ENCODE measurements at places on chromosomes 2 and 18. TPM values are rescaled to one million over a fixed set of nuclear protein-coding genes. Genes with fewer than 3 reads are reported as not detected.

DNA sequence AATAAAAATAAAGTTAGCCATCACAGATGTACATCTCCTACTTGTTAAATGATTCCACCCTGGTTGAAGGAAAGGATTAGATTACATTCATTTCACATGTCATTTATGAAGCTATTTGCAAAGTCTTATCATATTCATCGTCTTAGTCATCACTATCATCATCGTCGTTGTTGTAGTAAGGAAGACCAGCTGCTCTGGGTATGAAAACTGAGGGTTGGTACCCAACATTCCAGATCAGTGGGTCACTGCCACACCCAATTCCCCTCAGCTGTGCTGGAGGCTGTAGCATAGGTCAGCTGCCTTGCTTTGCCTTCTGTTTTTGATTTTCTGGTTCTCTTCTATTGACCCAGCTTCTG is 20.9 kb upstream of the CCBE1 start:
- DNase-seq: no peak

The SPEG gene
- 9.4 TPM for polyA plus RNA-seq

DNA sequence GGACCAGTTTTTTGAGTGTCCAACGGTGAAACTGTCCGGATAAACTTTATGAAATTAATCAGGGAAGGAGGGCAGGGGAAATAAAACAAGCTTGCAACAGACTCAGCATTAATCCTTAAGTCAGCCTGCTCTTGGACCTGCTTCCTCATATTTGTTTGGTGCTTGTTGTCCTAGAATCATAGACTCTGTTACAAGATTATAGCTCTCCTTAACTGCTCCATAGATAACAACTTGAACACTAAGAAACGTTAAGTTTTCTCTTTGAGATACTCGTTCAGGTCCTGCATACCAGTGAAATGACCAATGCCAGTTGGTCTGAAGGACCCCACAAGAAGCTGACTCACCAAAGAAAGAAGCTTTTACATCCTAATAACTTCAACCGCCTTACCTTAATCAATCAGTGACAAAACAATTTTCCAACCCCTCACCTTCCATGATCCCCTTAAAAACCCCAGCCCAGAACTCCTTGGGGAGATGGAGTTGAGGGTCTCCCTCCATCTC is 493.2 kb downstream of the PID1 start:
- no peak for DNase-seq

The ANKRD29 gene
- 0.93 TPM for polyA plus RNA-seq

DNA sequence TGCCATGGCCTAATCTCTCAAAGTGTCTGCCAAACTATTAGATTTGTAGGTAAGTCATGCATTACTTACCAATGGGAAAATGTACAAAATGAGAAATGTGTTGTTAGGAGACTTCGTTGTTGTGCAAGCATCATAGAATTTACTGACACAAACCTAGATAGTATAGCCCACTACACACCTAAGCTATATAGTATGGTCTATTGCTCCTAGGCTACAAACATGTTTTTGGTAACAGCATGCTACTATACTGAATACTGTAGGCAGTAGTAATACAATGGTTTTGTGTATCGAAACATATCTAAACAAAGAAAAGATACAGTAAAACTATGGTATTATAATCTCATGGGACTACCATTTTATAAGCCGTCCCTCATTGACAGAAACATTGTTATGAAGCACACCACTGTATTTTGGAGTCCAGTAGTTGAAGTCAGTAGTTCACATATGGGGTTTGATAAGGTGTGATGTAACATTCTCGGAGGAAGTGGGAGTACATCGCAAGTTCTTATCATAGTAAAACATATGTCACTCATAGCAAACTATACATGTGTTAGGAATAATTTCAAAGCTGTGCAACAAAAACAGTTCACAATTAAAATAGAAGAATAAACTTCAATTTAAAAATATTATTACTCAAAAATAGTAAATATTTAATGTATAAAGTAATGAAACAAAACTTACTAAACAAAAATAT is 12.0 kb upstream of the GTF2A1L start:
- DNase-seq: no peak

DNA sequence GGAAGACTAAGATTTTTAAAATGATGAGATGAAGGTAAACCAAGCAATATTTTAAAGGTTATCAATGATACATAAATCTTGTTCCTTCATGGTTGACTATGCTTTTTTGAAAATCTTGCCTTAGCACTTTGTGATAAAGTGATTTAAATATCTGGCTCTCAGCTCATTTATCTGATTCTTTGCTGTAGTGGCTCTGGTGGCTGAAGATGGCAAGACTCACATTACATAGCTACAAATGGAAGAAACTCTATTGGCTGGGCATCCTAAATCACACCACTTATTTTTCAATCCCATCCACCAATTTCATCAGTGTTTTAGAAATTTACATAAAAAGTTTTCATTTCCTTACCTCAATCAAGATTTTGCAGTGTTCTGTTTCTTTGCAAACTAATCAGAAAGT is 16.6 kb upstream of the APCDD1 start:
- no peak for DNase-seq

- DNase-seq: no peak
Measured at GRCh38 chr2:158497486-158497885, 40.7 kb downstream of the PKP4 start.

The ELOA2 gene
- polyA plus RNA-seq: 0.06 TPM

The RGPD4 gene
- polyA plus RNA-seq: not detected

DNA sequence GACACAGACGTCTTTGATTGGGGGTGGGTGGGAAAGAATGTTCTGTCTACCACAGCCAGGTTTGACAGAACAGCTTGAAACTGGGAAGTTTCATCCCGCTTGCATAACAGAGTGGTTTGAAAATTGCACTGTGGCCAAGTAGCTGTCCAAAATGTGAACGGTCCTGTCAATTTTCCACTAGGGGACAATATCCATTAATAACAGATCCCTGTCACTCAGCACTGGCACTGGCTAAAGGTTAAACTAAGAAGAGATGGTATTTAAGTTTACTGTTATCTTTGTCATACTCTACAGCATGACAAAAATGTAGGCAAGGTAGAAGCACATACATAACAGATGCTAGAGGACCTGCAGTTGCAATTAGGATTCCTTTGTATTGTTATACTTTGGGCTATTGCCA is 55.6 kb upstream of the ACMSD start:
- no peak for DNase-seq

GRCh38 chr2:186445506-186445905 is 40.6 kb upstream of the ZC3H15 start:
- no peak for DNase-seq

The AQP12B gene
- 1.4 TPM for polyA plus RNA-seq

DNA sequence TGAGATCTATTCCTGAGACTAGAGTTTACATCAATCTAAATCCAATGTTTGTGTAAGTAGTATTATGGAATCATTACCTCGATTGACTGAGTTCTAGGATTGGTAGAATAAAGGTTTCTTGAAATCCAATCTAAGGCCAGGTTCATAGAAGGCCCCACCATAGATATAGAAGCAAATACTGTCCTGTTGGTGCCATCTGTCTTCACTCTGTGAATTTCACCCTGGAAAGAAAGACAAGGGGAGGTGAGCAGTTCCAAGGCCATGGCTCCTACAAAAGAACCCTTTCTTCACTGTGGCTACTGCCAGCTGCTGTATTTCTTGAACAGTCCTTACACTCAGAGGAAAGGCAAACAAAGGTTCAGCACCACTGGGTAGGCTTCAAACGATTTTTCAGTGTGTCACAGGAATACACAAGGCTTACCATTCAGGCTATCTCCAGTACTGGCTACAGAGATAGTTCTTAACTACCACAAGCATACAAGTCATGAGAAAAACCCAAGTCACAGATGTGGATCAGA is 137.0 kb downstream of the LRP2 start:
- no peak for DNase-seq

The PLEK gene
- polyA plus RNA-seq: 6.9 TPM

- no peak for DNase-seq
Measured at GRCh38 chr2:143491131-143491530, 361.9 kb downstream of the ARHGAP15 start.
